ENCODE measurements at places on chromosomes 12 and 14.

GRCh38 chr14:79960288-79960687, 251.0 kb downstream of the DIO2 start:
- no peak for DNase-seq

DNA sequence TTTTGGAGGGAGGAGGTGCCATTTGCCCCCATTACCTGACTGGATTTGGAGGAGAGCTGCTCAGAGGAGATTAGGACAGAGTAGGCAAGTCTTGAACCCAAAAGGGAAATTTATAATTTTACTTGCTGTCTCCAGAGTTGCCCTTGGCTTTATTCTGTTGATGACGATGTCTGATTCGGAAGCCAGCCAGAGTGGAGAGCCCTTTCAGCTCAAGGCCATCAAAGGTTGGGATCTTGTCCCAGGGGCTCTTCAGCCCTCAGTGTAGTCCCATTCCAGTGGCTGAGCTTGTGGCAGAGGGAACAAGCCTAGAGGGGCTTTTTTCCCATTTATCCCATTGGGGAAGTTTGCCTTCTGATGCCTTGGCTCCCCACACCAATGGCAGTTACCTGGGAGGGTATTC, 71.8 kb downstream of the HSD17B6 start:
- no peak for DNase-seq

GRCh38 chr14:28163233-28163632, 603.4 kb upstream of the FOXG1 start:
- peak; percentile 29 for DNase-seq

GRCh38 chr14:100777818-100778525, 47.9 kb upstream of the MEG3 start:
- no peak for DNase-seq

DNA sequence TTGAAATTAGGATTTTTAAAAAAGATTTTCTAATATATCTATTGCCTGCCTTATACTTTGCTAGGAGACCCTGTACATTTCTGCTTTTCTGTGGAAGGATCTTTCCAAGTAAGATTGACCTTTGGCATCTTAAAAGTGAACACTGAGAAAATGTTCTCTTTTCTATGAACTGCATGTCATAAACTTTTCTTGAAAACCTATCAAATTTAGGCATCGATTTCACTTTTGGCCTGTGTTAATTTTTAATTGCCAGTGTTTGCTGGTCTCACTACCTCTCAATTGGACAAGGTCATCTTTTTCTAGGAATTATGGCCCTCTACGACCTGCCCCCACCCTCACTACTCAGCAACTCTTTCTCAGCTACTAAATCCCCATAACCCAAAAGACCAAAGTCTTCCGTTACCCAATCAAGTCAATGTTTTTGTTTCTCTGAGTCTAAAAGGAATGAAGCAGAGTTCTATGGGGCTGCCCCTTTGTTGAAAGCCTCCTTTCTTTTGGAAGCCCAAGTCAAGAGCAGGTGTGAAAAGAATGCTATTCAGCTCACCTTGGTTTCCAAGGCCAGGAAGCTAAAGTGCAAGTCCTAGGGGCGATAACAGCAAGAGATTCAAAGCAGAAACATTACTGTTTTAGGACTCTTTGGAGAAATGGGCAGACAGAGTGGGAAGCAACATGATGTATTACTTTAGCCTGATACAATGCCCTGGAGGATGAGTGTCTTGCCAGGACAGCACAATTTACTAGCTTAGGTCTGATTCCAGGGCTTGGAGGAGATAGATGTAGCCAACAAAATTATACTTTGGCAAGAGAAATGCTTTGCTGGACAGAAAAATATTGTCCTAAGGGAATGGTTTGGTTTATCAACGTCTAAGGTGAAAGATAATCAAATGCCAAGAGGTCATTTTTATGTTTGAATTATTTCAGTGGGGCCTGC, 55.0 kb downstream of the IGF1 start:
- DNase-seq: no peak

GRCh38 chr12:104175726-104176247, 37.8 kb upstream of the NFYB start:
- no peak for DNase-seq

DNA sequence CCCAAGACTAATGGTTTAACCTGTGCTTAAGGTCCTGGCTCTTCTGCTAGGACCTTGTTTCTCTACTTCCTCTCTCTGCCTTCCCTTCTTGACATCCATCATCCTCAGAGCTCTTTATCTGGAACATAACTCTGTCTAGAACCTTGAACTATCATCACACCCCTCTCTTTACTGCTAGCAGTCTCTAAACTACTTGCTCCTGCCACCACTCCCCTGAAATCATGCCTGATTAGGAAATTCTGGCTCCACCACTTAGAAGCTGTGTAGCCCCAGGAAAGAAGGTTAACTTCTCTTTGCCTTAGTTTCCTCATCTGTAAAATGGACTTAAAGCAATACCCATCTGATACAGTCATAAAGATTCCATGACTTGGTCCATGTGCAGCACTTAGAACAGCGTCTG, 9.1 kb downstream of the SLC38A1 start:
- DNase-seq: no peak

DNA sequence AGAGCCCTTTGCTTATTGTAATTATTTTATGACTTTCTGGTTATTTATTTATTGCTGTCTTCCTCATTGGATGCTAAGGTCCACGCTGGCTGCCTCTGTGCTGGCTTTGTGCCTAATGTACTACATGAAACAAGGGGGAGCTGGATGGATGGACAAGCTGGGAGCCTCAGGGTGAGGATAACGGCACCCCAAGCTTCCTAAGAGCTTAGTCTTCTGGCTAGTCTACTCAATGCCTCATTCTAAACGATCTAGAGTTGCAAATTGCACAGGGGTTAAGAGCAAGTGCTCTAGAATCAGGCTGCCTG, 172.0 kb downstream of the CHST11 start:
- peak; percentile 11 for DNase-seq

DNA sequence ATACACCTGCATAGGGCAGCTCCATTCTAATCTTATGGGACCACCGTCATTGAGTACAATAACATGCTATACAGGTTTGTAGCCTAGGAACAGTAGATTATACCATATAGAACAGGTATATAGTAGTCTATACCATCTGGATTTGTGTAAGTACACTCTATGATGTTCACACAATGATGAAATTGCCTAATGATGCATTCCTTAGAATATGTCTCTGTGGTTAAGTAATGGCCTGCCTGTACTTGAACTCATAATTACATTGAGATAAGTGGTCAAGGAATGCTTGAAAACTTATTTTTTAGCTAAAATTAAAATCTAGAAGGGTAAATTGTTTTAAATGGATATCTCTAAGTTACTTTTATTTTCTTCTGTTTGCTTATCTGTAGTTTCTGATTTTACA, 152.7 kb downstream of the SRGAP1 start:
- no peak for DNase-seq

DNA sequence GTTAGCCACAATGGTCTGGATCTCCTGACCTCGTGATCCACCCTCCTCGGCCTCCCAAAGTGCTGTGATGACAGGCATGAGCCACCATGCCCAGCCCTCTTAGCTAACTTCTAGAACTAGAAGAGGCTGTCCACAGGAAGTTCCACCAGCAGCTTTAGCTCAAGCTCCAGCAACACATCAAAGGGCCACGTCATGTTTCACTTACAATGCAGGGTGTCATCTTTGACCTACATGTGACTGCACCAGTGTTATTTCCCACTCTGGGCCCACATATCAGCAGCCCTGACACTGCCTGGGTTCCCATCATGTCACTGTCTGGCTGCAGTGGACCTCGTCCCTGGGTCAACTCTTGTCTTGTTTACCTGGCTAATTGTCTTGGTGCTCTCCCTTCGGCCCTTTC, 147.2 kb downstream of the GRIN2B start:
- DNase-seq: no peak

DNA sequence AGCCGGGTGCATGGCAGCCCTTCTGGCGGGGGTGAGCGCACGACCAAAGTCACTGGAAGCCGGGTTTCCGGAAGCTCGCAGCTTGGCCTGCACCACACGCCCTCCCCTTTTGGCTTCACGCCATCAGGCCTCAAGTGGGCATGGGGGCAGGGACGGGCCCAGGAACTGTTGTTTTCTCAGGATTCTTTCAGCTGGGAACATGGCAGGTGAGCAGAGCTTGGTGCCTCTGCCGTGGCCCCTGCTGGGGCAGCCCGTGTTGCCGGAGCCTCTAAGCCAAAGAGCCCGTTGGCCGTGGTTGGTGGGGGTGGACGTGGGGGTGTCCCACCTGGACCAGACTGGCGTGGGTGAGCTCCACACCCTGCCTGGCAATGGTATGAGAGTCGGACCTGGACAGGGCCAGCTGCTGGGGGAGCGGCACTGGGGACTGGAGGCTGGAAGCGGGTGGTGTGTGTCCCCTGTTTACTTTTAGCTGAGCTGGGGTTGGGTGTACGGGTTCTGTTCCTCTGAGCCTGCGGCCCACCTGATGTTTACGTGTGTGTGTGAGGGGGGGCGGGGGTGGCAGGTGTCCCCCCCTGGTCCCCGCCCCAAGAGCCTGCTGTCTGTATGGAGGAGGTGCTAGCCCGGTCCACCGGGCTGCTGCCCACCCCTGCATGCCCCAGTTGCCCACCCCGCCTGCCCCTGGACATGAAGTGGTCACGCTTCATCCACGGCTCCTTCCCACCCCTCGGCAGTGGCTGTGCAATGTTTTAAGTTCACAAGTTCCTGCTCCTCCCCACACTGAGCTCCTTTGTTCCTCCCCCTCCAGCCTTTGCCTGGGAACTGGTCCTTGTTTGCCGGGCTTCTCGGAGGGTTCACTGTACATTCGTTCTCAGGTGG, 28.7 kb upstream of the PLD4 start:
- DNase-seq: peak; percentile 89

- DNase-seq: no peak
Measured at GRCh38 chr12:104752016-104752415, 206.1 kb downstream of the SLC41A2 start.

GRCh38 chr14:101410126-101410525, 151.2 kb upstream of the DIO3 start:
- no peak for DNase-seq
